ENCODE measurements at places on chromosomes 12 and 14.

DNA sequence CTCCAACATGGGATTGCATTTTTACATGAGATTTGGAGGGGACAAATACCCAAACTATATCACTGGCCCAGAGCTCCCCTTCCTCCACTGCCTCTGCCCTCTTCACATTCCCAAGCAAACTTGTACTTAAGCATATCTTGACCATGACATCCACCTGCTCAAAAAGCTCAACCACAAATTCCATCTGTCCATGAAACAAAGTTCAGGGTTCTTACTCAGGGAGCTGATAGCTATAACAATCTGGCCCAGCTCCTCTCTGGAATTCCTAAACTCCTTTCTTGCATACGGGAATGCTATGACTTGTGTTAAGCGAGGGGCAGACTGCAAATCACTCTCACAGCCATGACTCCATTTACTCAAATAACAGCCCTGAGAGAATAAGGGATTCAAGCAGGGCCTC, 152.1 kb downstream of the GALC start:
- H3K27ac ChIP-seq = no peak overlapping the region
- no peaks in the 10 kb centered on the region for H3K4me1 ChIP-seq
- no peaks in the 10 kb centered on the region for H3K27me3 ChIP-seq
- no peak overlapping the region for H3K4me3 ChIP-seq

DNA sequence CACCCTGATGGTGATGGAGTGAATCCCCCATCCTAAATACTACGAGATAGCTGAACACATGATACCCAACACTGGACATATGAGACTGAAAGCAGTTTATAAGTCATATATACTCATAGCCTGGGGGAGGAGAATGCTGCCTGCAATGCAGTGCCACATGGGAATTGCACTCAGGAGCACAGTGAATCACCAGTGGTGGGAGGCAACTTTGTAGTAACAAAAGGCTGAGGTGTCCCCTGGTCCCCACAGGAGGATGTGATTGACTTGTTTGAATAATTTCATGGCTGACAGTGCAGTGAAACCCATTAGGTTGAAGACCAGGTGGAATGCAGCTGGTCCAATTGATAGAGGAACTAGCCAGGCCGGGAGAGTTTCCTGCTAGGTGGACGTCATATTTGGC, 20.2 kb downstream of the CCDC38 start:
- H3K27ac ChIP-seq = no peak overlapping the region
- H3K27me3 ChIP-seq = no peaks in the 10 kb centered on the region
- no peak overlapping the region for H3K4me3 ChIP-seq
- H3K4me1 ChIP-seq = no peaks in the 10 kb centered on the region

DNA sequence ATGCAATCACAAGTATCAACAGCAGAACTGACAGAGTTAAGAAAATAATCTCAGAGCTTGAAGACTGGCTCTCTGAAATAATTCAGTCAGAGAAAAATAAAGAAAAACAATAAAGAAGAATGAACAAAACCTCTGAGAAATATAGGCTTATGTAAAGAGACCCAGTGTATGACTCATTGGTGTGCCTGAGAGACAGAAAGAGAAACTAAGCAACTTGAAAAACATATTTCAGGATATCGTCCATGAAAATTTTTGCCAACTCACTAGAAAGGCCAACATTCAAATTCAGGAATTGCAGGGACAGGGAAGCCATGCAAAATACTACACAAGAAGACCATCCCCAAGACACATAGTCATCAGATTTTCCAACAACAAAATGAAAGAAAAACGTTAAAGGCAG, 56.2 kb downstream of the APOBEC1 start:
- DNase-seq = no peak
- no peak overlapping the region for H3K27ac ChIP-seq
- no peaks in the 10 kb centered on the region for H3K36me3 ChIP-seq

GRCh38 chr12:108271951-108272872, 66.9 kb downstream of the CMKLR1 start:
- H3K4me3 ChIP-seq = no peak overlapping the region
- DNase-seq = no peak
- no peaks in the 10 kb centered on the region for H3K27me3 ChIP-seq
- H3K4me1 ChIP-seq = no peaks in the 10 kb centered on the region
- no peaks in the 10 kb centered on the region for H3K36me3 ChIP-seq
- no peak overlapping the region for H3K27ac ChIP-seq

GRCh38 chr12:5779401-5779800, 165.7 kb downstream of the ANO2 start:
- H3K27me3 ChIP-seq = no peaks in the 10 kb centered on the region
- no peak overlapping the region for H3K4me3 ChIP-seq
- DNase-seq = no peak
